GM23338 (cell line): ENCODE measurements at places on chromosomes 4 and X.

DNA sequence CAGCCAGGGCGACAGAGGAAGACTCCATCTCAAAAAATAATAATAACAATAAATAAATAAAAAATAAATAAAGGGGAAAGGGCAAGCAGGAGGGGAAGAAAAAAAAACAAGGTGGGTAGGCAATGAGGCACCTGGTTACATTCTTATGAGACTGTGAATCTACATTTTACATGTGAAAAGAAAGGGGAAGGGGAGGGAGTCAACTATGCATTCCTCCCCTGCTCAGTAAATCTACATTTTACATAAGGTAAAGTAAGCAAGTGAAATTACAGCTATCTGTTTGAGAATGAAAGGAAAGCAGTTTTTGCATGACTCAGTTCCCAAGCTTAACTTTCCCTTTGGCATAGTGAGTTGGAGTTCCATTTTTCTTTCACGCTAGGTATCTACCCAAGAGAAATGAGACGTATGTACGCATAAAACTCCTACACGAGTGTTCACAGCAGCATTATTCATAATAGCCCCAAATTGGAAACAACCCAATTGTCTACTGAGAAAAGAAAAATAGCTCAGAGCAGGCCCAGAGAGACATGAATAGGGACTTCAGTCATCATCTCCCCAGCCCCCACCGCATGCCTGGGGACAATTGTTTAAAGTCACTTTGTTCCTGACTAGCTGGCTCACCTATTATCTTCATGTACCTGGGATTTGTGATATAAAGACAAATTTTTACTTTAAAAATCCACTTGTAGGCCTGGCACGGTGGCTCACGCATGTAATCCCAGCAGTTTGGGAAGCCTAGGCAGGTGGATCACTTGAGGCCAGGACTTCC lies 52.4 kb downstream of the DDX3X start:
- peak; percentile 44 for DNase-seq

DNA sequence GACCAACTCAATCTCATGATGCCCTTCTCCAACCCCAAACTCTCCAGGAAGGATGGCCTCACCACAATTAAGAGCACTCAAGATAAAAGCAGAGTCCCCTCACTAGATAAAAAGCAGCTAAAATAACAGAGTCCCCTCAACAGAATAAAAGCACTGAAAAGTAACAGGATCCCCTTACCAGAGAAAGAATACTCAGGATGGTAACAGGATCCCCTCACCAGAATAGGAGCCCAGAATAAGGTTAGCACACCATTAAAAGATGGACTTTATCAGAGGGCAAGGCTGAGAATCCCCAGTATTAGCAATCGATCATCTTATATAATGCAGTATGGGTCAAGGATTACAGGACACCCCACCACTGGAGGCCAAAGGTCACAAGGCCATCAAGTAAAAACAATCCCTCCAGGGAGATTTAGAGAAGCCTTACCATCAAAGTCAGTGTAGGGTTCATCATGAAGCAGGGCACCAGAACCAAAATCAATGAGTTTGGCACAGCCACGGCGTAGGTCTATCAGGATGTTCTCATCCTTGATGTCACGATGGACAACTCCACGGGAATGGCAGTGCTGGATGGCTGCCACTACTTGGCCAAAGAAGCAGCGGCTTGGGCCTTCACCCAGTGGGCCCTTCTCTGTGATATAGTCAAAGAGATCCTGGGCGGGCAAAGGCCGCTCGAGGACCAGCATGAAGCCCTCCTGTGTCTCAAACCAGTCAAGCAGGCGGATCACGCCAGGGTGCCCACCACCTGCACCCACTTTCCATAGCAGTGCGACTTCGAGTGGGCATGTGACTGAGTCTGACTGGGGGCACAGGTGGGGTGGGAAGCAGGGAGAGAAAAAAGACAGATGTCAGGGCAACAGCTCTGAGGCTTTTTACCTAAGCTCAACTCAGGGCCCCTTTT lies 3.4 kb upstream of the SLC35A2 start:
- DNase-seq, result no peak

DNA sequence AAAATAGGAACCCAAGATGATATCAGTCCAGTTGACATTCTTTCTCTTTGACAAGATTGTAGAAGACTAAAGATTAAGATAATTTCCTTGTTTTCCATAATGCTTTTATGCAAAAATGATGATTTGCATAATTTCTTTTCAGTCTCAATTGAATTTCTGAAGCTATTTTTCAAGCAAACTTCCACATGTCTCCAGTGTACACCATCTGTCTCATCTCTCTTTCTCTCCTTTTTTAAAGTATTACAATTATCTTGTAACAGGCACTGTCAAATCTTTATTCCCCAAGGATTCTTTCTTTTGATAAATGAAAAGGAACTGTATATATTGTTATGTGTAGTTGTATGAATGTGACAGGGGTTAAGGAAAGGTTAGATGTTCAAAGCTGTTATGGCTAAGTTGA lies 7.9 kb upstream of the SH3RF1 start:
- DNase-seq, result no peak

- peak; percentile 66 for DNase-seq
Observed at GRCh38 chrX:18146954-18147353, 73.7 kb downstream of the BEND2 start.

DNA sequence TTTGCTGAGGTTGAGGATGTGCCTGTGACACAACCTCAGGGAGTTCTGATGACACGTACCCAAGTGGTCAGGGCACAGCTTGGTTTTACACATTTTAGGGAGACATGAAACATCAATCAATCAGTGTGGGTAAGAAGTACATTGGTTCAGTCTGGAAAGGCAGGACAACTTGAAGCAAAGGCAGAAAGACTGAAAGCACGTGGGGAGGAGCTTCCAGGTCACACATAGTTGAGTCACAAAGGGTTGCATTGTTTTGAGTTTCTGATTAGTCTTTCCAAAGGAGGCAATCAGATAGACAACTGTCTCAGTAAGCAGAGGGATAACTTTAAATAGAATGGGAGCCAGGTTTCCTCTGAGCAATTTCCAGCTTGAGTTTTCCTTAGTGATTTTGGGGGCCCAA lies 1910.0 kb upstream of the AGA start:
- no peak for DNase-seq

DNA sequence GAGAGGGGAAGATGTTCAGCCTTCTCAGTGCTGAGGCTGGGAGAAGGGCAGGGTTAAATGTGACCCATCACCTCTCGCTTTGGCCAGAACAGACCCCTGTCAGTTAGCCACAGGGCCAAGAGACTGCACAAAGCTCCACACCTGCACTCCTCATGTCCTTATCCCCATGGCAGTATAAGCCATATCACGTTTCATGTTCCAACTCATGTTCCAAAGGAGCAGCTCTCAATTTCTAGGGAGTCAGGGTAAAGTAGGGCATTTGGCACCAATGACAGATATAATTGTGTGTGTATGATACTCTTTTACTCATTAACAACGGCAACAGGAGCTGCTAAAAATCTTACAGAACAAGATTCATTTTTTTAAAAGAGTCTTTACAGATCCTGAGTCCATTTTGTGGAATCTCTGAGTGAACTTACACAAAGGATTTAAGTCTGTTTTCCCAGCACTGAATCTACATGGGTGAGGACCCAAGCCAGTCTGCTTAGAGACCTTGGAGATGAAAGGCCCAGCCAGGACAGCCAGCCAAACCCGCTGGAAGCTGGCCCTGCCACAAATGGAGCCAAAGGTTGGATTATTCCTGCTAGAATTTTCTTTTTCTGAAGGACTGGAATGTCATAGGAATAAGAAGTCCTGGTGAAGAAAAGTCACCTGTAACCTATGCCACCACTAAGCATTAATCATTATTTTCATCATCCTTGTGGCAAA lies 129.1 kb upstream of the SMAD1 start:
- no peak for DNase-seq

DNA sequence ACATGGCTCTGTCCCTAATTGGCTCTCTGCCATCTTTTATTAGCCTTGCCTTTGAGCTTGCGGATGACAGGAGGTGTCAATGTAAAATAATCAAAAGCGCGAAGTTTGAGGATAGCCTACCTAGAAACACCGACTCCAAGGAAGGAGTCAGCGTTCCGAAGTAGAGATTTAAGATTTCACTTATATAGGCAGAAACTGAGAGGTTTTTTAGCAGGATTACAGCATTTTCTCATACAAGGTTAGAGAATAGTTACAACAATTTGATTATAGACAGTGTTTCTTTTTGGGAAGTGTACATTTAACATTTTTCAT lies 499 bp upstream of the NFXL1 start:
- no peak for DNase-seq

DNA sequence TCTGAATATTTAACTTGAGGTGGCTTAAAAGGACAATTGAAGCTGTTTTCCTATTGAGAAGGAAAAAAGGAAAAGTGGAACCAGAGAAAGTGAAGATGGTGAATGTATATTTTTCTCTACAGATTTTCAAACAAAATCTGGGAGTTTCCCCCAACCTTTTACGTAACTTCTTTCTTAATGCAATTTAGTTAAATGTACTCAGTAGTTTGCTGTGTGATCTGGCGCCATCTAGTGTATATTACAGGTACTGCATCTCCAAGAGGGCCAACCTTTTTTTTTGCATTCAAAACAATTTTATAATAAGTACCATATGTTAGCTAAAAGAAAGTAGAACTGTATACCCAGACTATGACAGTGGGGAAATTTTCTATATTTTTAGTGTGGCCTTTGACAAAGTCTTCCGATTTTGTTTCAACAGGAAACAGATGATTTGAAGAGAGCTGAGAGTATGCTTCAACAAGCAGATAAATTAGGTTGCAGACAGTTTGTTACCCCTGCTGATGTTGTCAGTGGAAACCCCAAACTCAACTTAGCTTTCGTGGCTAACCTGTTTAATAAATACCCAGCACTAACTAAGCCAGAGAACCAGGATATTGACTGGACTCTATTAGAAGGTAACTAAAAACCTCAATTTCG lies 82.0 kb downstream of the PLS3 start:
- DNase-seq, result peak; percentile 34

GRCh38 chr4:165137205-165137604 lies 24.5 kb upstream of the TMEM192 start:
- DNase-seq, result no peak

DNA sequence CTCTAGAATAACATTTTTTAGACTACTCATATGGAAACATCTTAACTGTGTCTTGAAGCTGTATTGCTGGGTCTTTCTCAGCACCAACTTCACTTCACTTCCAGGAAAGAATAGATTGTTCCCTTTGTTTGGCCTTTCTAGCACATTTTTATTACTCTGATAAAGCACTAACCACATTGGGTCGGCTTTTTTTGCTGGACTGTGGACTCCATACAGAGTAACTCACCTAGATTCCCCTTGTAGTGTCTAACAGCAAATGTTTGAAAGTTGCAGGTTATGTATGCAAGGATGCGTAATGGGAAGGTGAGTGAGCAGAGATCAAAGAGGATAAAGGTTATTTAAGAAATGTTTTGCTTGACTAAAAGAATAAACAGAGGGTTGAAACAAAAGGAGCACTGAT lies 101.2 kb downstream of the MMRN1 start:
- DNase-seq, result no peak

GRCh38 chr4:38166768-38167167 lies 206.6 kb downstream of the PTTG2 start:
- DNase-seq, result no peak

DNA sequence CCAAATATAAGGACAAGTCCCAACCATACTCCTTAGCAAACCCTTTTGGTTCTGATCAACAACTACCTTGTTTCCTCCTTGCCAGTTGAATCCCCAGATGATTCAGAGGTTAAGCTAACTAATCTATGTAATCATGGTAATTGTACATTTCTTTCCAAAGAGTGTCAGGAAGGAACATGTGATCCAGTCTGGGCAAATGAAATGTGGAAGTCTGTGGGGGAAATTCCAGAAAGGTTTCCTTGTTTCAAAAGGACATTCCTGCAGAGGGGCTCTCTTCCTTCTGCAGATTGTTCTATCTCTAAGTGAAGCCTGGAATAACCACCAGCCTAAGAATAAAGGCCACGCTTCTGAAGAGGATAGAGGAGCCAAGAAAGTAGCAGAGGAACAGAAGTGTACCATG lies 7.0 kb downstream of the PRSS12 start:
- no peak for DNase-seq
